ENCODE measurements at places on chromosomes 1 and 21.
A peak's percentile ranks its signal among the peaks of the same experiment; 100 is the strongest.

GRCh38 chr1:7050751-7051665, 265.8 kb downstream of the CAMTA1 start:
- no peak for DNase-seq

GRCh38 chr21:26835027-26835713, 10.0 kb downstream of the ADAMTS1 start:
- peak; percentile 67 for DNase-seq

DNA sequence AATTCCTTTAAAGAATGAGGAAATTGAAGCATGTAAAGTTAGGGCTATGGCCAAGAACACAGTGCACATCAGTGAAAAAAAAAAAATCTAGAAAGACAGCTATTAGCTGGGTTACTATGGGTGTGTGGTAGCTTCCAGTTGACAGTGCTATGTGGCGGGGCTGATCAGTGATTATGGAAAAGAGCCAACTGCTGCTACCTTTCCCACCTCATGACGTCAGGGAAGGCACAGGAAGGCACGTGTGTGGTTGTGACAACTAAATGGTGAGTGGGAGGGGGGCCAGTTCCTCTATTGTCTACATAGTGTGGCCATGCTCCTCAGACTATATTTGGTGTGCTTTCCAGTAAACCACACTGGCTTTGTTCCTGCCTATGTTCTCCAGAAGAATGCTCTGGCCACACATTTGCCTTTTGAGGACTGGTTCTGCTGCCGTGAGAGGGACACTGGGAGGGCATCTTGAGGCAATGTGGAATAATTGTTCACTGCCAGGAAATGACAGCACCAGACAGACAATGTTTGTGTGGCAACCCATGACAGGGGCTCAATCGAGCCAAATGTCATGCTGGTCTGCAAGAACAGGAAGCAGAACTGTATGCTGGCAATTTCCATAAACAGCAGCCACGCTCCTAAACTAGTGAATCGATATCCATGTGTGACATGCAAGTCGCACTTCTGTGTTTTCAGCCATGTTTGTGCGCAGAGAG, 3.0 kb upstream of the SDE2 start:
- no peak for DNase-seq

DNA sequence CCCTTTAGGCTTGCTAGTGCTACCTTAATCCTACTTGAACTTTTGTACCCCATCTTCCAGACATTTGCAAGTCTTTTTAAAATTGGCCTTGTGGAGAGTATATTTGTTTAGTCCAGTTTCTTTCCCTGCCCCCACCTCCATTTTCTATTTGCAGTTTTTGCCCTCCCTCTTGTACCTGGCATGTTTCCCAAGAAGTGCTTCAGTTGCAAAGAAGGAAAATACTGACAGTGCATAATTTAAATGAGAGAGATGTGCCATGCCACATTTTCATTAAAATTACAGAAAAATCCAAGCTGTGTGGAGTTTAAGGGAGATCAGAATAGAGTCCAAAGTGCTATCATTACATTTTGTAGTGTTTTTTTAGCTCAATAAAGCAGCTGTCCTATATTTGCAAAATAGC, 150.0 kb upstream of the ADGRL2 start:
- DNase-seq, result no peak

DNA sequence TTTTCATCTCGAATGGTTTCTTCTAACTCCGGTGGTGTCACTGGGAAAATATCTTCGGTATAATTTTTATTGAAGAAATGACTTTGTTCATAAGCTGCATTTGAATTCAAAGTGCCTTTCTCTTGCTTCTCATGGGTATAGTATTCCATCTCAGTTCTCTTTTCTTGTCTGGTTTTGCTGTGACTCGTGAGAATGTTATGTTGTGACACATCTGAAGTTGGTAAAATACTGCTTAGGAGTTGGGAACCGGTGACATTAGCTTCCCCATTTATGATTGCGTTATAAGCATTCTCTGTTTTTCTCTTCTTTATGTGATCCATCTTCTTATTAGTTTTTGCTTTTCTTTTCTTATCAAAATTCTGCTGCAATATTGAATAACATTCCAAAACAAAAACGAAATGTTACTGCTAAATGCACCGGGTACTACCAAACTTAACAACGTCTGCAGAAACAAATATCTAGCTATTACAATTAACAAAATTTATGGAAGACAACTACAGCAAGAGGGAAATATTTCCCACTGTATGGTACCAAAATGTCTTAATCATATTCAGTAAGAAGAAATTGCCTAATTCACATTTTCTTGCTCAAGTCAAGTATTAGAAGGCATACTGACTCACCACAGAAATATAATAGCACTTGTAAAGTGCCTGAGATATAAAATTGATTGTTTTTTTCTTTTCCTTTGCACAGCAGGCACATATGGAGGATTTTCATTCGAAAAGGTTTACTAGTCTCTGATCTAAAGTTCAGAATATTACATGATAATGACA, 15.5 kb downstream of the LRIF1 start:
- DNase-seq, result peak; percentile 19

DNA sequence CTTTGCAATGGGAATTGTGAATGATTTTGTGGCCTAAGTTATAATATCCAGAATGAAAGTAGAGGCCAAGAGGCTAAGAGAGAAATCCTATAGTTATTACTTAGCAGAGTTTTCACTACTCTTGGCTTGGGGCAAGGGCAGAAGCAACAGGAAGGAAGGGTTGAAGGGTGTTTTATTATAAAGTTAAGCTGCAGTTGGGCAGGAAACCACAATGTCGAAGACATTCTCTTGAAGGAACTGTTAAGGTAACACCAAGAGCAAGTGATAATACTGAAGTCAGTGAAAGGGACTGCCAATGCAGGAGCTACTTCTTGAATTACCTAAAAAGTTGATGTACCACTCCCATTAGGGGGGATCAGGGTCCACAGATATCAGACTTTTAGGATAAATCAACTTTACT, 8.3 kb downstream of the XCL2 start:
- no peak for DNase-seq

DNA sequence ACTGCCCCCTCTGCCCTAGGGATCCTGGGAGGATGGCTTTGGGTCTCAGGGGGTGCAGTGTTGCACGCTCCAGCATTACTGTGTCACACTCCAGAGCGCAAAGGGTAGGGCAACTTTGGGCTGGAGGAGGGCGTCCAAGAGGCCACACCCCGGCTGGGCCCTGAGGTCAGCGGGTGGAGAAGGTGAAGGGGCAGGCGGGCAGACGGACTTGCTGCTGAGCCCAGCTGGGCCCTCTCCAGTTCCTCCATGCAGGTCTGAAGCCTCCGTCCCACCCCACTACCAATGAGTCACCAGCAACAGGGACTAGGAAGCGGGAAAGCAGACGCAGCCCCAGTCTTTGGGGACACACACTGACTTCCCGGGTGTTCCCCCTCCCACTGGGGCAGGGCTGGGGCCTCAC, 116.0 kb downstream of the CASZ1 start:
- no peak for DNase-seq

- peak; percentile 38 for DNase-seq
These were observed 12.5 kb upstream of the GPR153 start for GRCh38 chr1:6273380-6273891.

- no peak for DNase-seq
These were observed 10.6 kb downstream of the CFAP126 start for GRCh38 chr1:161357073-161357472.

- no peak for DNase-seq
These were observed 44.3 kb downstream of the NID1 start for GRCh38 chr1:236020359-236021219.

GRCh38 chr1:42334240-42335049, 590 bp downstream of the FOXJ3 start:
- DNase-seq, result peak; percentile 58

- no peak for DNase-seq
These were observed 62.5 kb downstream of the CD58 start for GRCh38 chr1:116508085-116508983.

GRCh38 chr1:222054416-222054815, 312.5 kb upstream of the DUSP10 start:
- DNase-seq, result no peak

GRCh38 chr1:47579809-47580208, 142.0 kb downstream of the FOXD2 start:
- DNase-seq, result no peak

GRCh38 chr1:91650764-91651163, 150.1 kb downstream of the CDC7 start:
- peak; percentile 94 for DNase-seq

- peak; percentile 95 for DNase-seq
These were observed 34.7 kb downstream of the TUFT1 start for GRCh38 chr1:151574575-151575529.

DNA sequence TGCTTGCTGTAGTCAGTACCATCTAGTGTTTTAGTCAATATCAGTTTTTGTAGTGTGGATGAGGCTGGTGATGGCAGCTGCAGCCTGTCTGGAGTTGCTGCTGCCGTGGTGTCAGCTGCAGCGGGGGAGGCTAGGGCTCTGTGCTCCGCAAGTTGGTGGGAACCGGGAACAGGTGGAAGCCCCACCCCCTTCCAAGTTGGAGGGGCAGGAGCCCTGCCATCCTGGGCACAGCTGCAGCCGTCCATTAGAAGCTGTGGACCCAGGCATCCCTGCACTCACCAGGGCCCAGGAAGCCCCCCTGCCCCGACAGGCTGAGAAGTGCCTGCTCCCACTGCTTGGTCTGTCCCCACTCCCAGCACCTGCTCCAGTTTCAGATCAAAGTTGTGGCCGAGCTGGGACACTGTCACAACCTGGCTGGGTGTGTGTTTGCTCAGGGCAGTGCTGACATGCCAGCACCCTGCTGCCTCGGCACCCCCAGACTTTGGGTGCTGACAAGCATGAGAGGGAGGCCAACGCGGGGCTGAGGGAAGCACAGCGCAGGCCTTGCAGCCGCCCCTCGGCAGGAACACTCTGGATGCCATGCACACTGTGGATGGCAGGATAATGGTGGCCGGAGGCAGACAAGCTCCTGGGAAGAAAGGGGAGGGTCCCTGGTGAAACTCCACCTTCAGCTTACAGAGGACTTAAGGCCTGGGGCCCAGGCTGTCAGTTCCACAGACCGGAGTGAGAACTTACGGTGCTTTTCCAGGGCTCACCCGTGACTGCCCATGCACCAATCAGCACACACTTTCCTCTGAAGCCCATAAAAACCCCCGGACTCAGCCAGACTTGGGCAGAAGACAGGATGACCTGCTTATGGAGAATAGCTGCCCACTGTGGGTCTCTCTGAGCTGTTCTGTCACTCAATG, 86.9 kb downstream of the ADARB1 start:
- DNase-seq, result no peak

DNA sequence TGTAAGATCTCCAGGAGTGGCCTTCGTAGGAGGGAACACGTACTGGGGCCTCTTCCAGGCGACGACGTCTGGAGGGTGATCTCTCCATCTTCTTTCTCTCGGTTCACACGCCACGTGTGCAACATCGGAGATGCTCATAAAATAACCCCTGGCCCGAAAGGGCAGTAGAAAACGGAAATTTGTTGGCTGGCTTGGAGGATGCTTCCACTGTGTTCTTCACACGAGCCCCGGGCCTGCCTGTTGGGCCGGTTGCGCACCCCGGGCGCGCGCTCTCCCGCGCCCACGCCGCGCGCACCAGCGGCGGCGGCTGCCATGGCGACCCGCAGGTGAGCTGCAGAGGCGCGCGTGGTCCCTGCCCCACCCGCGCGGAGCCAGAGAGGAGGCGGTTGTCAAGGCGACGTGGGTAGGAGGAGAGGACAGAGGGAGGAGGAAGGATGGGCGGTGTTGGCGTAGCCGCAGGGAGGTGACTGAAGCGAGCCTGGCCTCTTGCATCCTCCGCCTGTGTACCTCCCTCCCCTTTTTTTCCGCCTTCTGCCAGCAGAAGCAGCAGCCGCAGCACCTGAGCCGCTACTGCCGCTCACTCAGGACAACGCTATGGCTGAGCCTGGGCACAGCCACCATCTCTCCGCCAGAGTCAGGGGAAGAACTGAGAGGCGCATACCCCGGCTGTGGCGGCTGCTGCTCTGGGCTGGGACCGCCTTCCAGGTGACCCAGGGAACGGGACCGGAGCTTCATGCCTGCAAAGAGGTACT, at the start of gene ELAPOR1:
Gene ELAPOR1, plus strand, starts transcription at position 526 of the 752 bp plus-strand sequence. Its CDS starts 69 bp downstream, at position 595.
- DNase-seq, result no peak

- DNase-seq, result no peak
These were observed at the start of gene S100A7A for GRCh38 chr1:153415850-153416570. Gene S100A7A (plus strand): TSS chr1:153416520. CDS start chr1:153418083, 1,563 bp downstream.

DNA sequence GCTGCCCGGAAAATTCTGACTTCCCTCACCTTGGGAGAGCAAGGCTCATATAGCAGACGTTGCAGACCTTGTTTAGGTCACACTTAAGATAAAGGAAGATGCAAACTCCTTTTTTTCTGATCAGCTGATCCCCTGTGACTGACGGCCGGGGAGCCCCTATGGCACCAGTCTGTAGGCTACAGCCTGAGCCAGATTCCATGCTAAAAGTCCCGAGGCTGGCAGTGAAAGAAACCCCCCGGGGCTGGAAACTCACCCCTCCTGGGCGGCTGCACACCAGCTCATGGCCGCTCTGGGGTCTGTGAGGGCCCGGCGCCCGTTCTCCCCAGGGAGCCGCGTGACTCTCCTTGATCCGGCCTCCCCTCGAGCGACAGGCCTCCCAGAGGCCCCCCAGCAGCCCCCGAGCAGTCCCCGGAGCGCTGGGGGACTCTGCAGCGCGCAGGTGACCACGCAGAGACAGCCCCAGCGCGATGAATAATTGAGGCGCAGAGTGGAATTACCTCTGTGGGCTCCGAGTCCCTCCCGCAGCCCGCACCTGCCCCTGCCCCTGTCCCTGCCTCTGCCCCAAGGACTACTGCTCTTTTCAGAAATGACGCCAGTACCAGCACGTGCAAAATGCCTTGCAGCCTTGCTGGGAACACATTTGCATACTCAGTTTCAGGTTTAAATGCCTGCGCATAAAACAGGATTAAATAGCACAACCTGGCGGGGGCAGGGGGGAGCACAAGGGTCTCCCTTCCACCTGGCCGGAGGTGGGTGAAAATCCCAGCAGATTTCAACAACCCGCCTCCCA, 62.6 kb upstream of the CLDN14 start:
- no peak for DNase-seq

- no peak for DNase-seq
These were observed 8.8 kb downstream of the NOL9 start for GRCh38 chr1:6545276-6546112.

DNA sequence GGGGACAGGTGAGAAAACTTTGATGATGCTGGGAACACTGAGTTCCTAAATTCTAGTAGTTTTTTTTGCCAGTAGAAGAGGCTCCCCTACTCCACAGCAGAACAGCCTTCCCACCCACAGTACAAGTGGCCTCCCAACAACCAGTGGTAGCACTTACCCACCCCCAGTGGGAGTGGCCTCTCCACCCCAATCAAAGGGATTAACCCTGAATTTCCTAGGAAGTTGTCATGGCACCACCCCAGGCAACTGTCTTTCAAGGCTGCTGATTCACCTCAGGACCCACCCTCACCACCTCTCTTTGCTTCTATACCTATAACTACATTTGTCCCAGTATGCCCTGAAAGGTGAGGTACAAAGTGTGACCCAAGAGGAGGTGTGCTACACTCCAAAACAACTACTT, 81.4 kb upstream of the PRDX6 start:
- no peak for DNase-seq

- no peak for DNase-seq
These were observed 2.7 kb downstream of the CELF3 start for GRCh38 chr1:151713874-151714273.

DNA sequence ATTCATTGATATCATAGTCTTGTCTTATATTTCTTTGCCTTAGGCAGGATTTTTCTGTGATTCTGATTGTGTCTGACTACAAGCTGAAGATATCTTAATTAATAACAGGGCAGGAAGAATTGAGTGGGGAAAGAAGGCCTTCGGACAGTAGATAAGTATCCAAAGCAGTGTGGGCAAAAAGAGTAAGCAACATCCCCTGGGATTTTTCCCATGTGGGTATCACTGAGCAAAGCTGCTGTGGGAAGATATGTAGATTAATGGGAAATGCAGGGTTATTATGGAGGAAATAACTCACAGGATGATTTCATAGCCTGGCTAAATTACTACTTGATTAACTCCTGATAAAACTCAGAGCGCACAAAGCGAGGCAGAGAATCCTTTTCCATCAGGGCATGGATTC, 55.7 kb downstream of the RGS5 start:
- no peak for DNase-seq

Measured in NCI-H226 (cell line).